H4 (cell line): ENCODE measurements at places on chromosomes 1 and 21. TPM values are rescaled to one million over a fixed set of nuclear protein-coding genes. Genes with fewer than 3 reads are reported as not detected.
A peak's percentile ranks its signal among the peaks of the same experiment; 100 is the strongest.

CCDC27 gene
- not detected in 2 replicates for total RNA-seq

PROK1 gene
- total RNA-seq: not detected in 2 replicates

SERPINC1 gene
- not detected in 2 replicates for total RNA-seq

SH3BGRL3 gene
- total RNA-seq: 77.7 and 126 TPM in 2 replicates

NBPF9 gene
- total RNA-seq: 6.6 and 9.0 TPM in 2 replicates

FCRL1 gene
- total RNA-seq: not detected in 2 replicates

DNA sequence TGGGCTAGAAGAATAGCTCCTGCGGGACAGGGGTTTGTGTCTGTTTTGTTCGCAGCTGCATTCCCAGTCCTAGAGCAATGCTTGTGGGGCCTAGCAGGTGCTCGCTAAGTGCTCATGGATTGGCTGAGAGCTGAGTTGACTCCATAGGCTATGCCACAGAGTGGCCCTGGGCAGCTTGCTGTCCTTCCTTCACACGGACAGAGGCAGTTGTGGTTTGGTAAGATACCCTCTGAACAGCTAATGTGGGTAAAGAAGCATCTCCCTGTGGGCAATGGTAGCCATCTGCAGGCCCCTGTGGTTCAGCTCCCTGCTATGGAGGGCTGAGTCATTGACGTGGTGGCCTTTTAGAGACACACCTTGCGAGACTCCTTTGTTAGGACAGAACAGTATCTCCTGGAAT is 23.5 kb upstream of the LBR start:
- no peak for DNase-seq

DNA sequence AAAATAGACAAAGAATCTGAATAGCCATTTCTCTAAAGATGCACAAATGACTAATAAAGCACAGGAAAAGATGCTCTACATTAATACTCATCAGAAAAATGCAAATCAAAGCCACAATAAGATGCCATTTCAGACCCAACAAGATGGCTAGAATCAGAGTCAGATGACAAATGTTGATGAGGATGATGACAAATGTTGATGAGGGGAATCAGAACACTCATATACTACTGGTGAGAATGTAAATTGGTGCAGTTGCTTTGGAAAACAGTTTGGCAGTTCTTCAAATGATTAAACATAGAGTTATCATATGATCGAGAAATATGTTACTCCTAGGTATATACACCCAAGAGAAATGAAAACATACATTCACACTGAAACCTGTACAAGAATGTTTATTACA is 33.9 kb downstream of the LRRC40 start:
- DNase-seq: no peak

DNA sequence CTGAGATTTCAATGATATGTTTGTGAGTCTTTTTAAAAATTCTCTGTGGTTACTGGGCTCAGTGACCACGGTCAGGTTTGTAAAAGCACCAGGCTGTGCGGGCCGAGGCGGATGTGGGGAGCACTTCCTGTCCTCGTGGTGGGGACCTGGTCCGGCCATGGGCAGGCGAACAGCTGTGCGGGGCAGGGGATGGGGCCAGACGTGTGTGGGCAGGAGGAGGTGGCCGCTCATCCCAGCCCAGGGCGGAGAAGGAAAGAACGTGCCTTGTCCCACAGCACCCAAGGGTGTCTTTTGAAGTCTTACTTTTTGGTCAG is 5.2 kb upstream of the OXCT2 start:
- DNase-seq: peak; percentile 51

GRCh38 chr1:18041685-18042355 is 65.8 kb upstream of the IGSF21 start:
- DNase-seq: no peak

DNA sequence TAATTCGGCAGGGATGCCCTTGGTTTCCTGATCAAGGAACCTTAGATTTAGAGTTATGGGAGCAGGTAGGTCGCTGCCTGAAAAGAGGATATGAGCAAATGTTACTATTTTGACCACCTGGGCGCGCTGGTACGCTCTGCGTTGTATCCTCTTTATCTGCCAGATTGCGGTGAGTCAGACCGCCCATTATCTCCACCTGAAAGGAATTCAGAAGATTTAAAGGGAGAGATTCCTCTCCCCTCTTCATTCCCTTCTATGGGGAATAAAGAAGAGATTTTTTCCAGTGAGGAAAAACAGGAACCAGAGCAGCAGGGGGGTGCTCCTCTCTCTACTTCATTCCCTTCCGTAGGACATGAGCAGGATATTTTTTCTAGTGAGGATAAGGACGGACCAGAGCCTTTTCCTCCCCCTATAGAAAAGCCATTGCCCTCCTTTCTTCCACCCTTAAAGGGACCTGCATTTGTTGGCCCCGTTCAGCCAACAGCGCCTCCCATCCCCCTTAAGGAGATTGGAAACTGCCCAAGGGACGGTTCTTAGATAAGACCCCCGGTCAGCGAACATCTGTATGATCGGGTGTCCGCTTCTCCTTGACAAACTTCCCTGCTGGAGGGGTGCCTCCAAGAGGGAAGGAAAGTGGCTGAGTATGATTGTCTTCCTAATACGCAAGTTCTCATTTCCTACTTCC is 34.1 kb downstream of the CLCA1 start:
- no peak for DNase-seq

DNA sequence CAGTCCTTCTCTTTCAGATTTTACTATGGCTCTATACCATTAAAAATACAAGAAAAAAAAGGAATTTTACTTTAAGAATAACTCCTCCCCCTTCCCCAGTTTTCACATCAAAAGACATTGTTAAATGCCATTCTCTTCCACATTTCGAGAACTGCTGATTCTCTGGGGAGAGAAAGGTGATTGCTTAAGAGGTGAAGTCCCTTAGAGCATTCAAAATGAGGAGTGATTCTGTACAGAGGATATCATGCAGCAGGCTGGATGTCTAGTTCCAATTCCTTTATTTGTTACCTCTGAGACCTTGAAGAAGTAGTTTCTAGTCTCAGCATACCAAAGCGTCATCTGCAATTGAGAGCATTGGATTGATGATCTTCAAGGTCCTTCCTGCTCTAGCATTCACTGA is 46.9 kb downstream of the FMO3 start:
- no peak for DNase-seq

- DNase-seq: no peak
These were observed 25.2 kb upstream of the OR10J4 start for GRCh38 chr1:159406821-159407220.

GRCh38 chr21:39885119-39885848 is 18.0 kb downstream of the PCP4 start:
- no peak for DNase-seq

- no peak for DNase-seq
These were observed 91.2 kb downstream of the ATP6V1G3 start for GRCh38 chr1:198449261-198449660.

GRCh38 chr1:150364231-150365003 is 470 bp downstream of the RPRD2 start:
- DNase-seq: peak; percentile 71

- DNase-seq: no peak
These were observed 10.8 kb upstream of the CSF3R start for GRCh38 chr1:36493524-36493923.

- peak; percentile 45 for DNase-seq
These were observed 10.8 kb downstream of the OSBPL9 start for GRCh38 chr1:51627672-51628071.

GRCh38 chr1:229147072-229147471 is 123.8 kb upstream of the RAB4A start:
- DNase-seq: no peak

- DNase-seq: no peak
These were observed 761 bp upstream of the PAX7 start for GRCh38 chr1:18629659-18630510.

DNA sequence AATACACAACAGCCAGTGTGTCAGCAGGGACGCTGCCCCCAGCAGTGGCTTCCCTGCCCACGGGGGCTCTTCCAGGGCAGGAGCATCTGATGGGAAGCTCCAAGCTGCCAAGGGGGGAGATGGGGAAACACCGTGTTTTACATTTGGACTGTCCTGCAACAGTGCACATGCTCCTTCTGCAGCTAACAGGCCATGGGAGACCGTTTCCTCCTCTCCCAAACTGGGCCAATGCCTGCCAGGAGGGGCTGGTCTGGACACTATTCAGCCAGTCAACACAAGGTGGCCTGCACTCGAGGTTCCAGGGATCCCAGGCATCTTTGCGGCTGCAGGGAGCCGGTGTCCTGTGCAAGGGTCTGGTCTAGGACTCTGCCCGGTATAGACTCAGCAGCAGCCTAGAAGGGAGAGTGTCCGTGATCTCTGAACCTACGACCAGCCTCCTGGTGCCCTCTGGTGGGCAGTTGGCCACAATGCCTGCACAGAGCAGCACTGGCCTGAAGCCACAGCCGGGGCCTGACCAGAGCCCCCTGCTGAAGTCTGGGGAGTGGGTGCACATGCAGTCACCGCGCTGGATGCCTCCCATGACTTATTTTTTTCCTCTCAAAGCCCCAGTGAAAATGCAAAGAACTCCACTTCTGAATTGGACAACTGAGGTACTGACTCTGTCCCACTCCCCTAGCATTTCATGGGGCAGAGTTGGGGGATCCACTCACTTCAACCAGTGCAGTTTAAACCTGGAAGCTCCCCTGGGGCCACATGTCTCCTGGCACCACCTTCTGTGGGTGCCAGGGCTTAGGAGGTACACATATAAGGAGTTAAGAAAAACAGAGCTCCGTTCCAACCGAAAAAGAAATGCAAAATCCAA is 33.3 kb downstream of the RCC2 start:
- DNase-seq: peak; percentile 58

DNA sequence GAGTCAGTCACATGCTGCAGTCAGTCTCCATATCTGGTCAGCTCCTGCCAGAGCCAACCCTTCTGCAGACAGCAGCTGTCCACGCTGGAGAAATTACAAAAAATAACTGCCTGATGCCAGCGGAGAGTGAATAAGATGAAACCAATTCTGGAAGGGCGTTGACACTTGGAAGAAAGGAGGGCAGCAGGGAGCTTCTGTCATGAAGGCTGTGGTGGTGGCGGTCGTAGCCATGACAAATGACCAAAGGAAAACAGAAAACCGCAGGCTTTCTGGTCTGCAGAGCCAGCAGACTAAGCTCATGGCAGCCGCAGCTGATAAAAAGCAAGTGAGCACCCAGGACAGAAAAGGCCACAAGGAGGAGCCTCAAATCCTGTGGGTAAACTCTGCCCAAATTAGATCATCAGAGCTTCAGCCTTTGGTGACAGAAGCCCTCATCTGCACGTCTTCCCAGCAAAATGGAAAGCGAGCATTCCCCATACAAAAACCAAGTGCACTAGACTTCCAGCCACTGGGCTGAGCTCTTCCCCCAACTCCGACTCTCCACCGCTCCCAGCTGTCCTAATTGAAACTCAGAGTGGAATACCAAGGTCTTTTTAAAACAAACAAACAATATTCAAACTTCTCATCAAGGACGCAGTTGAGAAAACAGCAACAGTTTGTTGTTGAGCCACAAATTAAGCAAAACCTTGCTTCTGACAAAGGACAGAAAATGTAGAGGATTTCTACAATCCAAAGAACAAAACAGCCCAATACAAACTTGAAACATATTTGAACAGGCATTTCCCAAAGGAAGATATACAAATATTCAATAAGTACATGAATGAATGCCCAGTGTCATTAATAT is 28.7 kb downstream of the RSPH1 start:
- peak; percentile 92 for DNase-seq

GRCh38 chr1:85933961-85934360 is 222.6 kb downstream of the COL24A1 start:
- DNase-seq: no peak

DNA sequence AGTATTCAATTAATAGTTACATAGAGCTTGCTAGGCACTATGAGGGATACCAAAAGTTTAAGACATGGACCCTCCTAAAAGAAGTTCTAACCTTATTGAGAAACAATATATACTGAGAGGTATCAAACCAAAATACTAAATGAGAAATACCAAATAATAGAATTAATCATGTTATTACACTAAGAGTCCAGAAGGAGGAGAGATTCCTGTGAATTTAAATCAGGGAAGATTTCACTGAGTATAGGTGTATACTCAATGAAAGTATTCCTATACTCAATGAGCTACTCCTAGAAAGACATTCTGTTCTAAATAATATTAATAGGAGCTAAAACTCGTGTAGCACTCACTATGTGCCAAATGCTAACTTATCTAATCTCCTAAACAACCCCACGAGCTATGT is 9.4 kb downstream of the CR1L start:
- DNase-seq: no peak

DNA sequence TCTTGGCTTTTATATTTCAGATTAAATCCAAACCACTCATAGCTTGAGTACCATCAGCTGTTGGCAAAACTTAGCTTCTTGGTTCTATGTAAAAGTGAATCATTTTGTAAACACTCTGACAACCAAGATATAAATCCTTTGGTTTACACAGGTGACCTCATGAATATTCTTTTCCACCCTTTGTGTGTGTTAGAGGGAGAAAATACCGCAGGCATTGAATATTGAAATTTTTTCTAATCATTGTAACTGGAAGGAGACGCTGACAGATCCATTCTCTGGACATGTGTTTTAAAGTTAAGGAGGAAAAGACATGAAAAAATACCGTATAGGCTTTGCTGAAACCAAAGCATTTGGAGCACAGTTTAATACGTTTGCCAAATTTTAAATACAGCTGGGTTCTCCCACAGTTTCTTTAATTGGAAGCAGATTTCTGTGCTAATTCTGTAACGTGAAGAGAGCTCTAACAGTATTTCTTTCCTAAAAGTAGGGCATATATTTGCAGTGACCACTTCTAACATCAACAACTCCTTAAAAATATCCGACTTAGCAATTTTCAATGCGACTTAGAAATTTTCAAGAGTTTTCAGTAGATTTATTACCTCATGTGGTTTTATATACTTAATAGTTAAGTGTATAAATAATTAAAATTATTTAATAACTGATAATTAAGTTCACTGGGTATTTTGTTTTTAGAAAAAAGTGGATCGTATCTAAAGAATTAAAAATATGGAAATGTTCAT is 388.2 kb downstream of the USP25 start:
- DNase-seq: peak; percentile 91

DNA sequence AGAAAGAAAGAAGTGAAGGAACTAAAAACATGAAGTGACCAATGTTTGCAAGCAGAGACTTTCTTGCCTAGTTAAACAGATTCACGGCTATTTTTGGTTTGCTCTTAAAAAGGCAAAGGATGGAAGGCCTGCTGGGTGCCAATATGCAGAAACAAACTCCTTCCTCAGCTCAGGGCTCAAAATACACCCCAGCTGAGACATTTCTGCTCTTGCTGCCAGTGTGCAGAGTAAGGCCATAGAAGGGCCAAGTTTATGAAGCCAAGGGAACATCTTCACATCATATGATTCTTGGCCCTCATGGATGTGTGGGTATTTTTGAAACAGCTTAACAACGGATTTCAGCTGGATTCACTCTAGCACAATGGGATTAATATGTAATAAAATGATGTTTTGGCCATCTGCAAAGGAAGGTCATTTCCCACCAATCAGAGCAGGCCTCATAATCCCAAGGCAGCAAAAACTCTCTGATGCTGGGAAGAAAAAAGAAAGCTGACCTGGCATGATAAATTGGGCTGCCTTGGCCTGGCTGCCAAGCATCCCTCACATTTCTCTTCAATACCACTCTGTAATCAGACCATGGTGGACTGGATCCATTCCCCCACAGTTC is 70.7 kb downstream of the CAPZB start:
- DNase-seq: no peak

DNA sequence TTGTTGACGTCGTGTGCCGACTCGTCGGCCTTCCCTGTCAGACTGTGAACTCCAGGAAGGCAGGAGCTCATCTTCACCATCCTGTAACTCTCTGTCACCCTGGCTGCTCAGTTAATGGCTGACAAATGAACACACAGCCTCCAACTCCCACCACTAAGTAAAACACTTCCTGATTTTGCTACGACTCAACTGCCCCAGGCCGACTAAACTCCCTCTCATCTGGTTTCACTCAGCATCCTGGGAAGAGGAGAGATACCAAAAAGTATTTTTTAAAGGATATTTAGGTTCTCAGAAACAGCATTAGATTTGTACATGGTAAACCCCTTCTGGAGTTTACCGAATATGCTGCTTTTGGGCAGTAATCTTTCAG is 18.2 kb upstream of the LHX4 start:
- DNase-seq: no peak
